ENCODE measurements at places on chromosomes 4 and X.

DNA sequence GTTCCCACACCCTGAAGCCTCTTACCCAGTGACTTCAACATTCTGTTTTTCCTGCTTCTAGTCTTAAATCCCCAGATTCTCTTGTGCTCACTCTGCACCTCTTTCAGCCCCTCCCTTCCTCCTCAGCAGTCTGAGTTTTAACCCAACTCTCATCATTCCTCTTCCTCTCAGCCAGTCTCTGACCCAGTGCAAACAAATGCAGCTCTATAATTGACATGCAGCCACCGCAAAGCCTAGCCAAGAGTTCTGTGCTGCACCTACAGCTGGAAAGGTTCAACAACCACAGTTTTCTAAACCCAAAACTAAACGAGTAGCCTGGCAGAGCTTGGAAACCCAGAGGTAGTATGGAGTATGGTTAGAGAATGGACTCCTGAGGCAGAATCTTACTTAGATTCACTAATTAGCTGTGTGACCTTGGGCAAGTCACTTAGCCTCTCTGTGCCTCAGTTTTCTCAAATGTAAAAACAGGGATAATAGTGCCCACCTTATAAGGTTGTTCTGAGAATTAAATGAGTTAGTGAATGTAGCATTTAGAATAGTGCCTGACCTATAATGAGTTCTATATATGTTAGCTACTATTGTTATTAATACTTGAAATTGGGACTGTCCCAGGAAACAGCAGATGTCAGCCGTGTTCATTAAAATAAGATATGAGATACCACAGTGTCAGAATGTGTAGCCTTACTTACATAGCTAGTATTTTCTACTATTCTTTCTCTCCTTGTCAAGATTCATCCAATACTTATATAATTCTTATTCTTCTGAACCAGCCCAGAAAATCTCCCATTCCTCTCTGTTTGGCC lies 3.5 kb downstream of the TMEM154 start:
- DNase-seq = no peak

- no peak for DNase-seq
These were observed 154.1 kb upstream of the CXCL13 start for GRCh38 chr4:77451530-77451929.

GRCh38 chr4:100059467-100059866 lies 109.4 kb upstream of the H2AZ1 start:
- no peak for DNase-seq

GRCh38 chr4:163764569-163764968 lies 270.1 kb downstream of the TMA16 start:
- no peak for DNase-seq

DNA sequence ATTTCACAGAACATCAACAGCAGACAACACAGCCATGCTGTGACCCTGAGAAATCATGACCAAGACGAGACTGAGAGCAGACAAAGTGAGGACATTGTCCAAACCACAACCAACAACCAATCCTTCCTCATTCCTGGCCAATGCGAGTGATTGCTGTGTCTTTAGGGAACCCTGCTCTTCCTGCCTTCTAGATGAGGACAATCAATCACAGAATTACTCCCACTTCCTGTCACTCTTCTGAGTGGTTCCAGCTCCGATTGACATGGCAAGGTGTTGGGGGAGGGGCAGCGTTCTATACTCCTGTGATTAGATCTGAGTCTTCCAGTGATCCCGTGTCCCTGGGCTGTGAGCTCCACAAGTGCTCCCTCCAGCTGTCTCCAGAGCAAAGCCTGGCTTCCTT lies 227.8 kb downstream of the STIM2 start:
- DNase-seq = no peak

GRCh38 chrX:13689741-13690211 lies 848 bp downstream of the RAB9A start:
- DNase-seq = no peak

DNA sequence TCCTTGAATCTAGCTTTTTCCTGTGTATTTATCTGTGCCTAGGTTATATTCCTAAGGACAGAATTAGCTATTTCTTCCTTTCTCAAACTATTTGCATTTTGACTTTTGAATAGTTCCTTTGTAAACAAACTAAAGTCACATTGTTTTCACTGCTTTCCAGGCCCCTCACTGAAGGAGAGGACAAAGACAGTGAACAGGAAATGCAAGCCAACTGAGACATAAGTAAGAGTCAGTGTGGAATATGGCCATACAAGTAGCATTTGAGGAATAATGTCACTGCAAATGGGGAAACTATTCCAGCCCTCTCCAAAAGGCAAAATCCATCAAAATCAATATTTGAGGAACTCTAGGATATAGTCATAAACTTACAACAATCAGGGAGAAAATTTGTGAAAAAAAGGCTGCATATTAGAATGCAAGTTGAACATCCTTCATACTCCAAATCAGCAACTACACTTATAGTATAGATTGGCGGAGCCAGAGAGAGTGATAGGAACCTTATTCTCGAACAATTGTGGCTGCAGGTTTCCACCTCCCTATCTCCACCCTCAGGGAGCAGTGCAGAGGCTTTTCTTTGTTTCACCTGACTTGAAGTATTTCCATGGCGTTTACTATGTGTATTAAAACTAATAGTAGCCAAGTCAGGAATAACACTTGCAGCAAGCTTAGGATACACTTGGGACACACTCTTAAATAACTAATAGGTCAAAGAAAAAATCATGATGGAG lies 1110.4 kb upstream of the ADGRL3 start:
- no peak for DNase-seq

DNA sequence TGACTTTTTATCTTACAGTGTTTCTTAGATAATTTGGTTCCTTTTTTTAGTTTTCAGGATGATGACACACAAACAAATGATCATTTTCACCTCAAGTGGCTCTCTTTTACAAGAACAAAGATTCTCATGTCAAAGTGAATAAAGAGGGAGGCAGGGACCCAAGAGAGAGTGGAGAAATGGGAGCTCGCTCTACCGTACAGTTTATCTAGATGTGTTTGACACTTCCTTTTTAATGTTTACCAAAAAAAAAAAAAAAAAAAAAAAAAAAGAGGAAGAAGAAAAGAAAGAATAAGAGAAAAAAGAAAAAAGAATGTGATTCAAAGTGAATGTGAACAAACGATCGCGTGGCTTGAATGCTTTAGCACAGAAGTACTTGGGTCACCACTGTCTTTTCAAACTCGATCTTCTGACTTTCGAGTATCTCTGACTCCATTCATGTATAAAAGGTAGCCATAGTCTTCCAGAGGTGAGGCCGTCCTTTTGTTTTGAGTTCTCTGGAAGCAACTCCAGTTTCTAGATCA lies 75.6 kb upstream of the GRXCR1 start:
- no peak for DNase-seq

DNA sequence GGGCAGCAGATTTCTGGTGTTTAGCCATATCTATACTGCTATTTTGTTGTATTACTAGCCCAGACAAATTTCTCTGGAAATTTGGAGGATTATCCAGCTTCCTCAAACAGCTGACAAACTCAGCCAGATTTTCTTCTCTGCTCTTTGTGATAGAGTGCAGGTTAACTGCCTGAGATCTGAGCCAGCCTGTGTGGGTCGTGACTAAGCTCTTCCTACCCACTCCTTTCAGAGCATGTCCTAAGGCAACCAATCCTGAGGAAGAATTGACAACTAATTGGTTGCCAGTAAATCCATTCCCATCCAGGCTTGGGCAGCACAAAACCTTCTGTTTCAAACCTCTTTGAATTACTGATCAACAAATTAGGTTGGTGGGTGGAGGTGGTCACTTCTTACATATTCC lies 2.5 kb upstream of the GABRA2 start:
- no peak for DNase-seq

DNA sequence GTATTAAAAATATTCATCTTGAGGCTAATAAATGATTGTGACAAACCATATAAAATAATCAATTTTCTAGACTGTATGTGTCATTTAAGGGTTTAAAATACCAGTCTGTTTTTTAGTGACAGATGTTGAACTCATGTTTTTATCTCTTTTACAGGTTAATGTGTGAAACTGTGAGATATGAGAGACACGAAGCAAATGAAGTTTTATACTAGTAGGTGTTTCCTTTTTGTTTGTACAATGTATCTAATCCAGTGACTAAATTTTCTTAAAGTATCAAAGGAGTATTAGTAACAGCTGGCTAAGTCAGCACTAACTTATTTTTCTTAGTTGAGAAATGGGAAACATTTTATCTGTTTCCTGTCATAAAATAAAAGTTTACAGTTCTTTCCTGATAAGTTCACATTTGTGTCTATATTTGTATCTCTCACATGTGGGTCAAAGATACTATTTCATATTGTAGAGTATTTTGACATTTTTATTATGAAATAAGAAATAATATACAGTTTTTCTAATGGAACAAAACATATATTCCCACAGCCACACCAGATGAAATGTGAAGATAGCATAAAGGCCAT lies 90.3 kb downstream of the RAPGEF2 start:
- DNase-seq = no peak

- DNase-seq = peak; percentile 91
These were observed at the start of gene BLOC1S4 for GRCh38 chr4:6716018-6716911. TSS of gene BLOC1S4 (plus strand) at chr4:6716174. CDS start at chr4:6716210, 36 bp downstream.
